Activated T-cell treated with anti-CD3 and anti-CD28 coated beads, Interleukin-2, amount 50 U/mL, for 48 hours (primary cell): ENCODE measurements at places on chromosomes 2 and 18.
A peak's percentile ranks its signal among the peaks of the same experiment; 100 is the strongest.

GRCh38 chr2:45004562-45005191 is 4.6 kb downstream of the SIX2 start:
- DNase-seq: peak; percentile 38

- no peak for DNase-seq
These were observed 26.2 kb downstream of the LBH start for GRCh38 chr2:30257266-30258214.

- no peak for DNase-seq
These were observed 142.8 kb upstream of the ID2 start for GRCh38 chr2:8538931-8539621.

GRCh38 chr2:134260713-134261112 is 6.8 kb downstream of the MGAT5 start:
- no peak for DNase-seq

DNA sequence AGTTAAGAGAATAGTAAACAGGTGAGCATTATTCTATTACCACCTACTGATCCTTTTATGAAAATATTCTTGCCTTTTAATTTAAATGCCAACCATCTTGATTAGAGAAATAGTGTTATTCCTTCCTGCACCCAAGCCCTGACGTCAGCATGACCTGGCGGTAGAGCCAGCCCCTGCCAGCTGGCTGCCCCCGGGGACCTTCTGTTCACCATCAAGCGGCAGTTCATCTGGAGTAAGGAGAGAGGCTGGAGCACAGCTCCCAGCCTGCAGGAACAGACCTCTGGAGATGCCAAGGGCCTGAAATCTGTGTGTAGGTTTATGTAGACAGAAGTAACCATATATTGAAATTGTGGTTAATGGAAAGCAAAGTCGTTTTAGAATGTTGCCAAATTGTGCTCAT is 171.8 kb downstream of the GBX2 start:
- no peak for DNase-seq

- no peak for DNase-seq
These were observed 185.4 kb downstream of the SNTG2 start for GRCh38 chr2:1136067-1136466.

GRCh38 chr18:74454279-74454751 is 2.8 kb downstream of the DIPK1C start:
- no peak for DNase-seq

DNA sequence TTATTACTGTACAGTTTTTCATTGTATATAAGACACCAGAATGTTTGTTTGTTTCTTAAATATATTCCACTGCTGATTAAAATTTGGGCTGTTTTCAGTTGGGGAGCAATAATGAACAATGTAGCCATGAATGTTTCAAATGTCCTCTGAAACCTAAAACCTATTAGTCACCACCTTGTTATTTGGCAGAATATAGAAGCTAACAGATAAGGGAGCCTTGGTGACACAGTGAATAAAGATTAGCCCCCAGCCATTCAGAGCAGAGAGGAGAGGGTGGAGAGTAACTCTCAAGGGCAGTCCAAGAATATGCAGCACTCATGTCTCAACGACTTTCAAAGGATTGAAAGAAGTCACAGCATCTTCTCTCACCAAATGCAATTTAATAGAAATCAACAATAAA is 43.1 kb upstream of the ATP8B1 start:
- no peak for DNase-seq

- no peak for DNase-seq
These were observed 4.9 kb downstream of the DARS1 start for GRCh38 chr2:135980434-135981079.

DNA sequence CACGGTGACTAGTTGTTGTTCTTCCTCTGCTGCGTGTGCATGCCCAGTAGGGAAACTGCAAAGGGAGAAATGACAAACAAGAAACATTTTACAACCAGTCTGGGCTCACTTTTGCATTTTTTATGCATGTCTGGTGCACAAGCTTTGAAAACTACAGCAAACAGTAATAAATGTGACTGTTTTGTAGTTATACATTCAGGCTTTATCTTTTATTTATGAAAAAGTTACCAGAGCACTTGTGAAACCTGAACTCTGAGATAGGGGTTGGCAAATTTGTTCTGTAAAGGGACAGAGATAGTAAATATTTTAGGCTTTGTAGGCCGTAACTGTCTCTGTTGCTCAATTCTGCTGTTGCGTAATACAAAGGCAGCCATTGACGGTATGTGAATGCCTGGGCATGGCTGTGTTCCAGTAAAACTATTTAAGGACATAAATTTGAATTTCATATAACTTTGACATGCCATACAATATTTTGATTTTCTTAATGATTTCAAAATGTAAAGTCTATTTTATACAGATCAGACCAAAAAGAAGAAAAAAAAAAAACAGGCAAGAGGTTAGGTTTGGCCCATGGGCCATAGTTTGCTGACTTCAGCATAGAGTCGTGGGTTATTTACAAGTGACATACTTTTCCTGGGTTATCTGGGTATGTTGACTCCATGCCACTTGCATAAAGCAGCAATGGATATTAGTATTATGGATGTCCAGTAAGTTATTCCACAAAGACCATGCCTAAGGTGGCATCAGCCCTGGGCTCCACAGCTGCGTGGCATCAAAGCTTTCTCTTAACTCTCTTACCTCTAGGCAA is 53.6 kb upstream of the EML6 start:
- DNase-seq: no peak

DNA sequence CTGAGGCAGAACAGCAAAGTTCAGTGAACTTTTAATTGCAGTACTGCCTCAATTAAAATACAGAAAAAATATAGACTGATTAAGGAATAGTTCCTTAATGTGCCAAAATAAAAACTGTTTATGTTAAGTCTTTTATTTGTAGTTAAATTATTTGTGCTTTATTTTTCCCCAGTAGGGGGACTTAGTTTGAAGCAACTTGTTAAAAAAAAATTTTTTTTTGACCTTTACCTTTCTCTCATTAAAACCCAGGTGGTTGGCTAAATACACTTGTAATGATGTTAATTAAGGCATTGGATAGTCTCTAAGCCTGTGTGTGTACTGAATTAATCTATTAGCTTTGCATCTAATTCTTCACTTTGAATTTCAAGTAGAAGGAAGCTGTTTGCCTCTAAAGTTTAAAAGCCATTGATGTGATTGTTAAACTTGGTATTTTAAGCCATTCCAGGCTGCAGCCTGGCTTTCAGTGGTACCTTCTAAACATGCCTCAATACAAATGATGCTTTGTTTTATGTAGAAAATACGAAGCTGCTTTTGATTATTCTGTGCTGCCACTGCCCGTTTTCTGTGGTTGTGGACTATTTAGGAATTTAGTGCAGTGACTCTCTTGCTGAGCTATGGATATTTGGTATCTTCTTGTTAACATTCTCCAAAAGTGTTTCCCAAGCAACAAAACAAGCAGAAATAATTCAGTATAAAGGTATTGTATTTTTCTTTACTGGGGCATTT is 102.9 kb downstream of the TANC1 start:
- DNase-seq: no peak

DNA sequence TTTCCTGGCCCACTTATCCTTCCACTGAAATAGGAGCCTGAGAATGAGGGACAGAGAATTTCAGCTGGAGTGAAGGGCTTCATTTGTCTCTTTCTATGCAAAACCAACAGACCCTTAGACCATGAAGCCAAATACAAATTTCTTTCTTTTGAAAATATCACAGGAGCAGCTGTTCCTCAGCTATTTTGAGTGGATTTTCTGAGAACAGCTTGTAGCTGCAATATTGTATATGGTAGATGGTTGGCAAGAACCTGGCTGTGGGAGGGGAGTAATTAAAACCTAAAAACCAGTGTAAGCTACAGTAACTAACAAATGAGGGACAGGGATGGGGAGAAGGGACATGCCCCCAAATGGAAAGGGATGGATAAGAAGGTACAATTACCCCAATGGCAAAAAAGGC is 350.3 kb upstream of the CDH20 start:
- no peak for DNase-seq

DNA sequence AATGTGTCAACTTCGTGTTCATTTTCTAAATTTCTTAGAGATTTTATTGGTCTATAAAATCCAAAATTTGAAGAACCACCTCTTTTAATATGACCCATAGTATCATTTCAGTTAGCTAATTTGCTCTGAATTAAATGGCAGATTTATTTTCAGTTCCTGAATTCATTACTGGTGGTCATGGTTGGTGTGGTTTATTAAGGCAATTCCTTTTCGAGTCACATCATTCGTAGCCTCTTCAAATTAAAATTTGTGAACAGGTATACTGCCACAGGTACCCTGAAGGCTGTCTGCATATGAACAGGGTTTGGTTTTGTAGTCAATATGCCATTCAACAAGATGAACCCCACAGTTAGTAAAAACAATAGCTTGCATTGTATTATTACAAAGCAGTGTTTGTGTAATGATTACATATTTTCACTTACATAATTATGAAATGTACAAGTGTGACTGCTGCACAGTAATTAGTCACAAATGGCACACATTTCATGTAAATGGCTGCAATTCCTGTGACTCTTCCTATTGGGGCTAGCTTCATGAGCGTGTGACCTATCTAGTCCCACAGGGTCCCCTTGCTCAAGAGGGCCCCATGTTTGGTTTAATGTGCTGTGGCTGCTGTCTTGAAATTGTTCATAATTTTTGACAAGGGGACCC is 48.9 kb downstream of the CDC42EP3 start:
- no peak for DNase-seq

- DNase-seq: no peak
These were observed 695.5 kb downstream of the LRRTM4 start for GRCh38 chr2:76826691-76827090.

DNA sequence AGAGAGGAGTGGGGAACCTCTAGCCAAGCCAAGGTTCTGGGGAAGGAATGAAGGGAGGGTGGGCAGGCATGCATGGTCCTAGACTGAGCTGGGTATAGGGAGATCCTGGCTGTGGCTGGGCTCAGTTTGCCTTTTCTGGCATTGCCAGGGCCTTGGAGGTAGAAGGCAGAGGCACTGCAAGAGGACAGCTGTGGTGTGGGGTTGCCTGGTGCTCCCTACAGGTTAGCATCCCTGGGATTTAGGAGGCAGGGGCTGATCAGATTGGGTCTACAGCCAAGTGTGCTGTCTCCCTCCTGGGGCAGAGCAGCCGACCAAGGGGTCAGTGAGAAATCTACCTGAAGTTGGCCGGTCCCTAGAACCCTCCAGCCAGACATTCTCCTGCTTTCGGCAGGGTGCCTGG is 15.9 kb downstream of the ABCG8 start:
- no peak for DNase-seq
